ENCODE measurements at places on chromosomes 5 and 9.

- no peak for DNase-seq
Observed at GRCh38 chr5:108078345-108078744, 303.6 kb downstream of the FBXL17 start.

- DNase-seq = no peak
Observed at GRCh38 chr5:172902497-172903472, 56.4 kb upstream of the RPL26L1 start.

DNA sequence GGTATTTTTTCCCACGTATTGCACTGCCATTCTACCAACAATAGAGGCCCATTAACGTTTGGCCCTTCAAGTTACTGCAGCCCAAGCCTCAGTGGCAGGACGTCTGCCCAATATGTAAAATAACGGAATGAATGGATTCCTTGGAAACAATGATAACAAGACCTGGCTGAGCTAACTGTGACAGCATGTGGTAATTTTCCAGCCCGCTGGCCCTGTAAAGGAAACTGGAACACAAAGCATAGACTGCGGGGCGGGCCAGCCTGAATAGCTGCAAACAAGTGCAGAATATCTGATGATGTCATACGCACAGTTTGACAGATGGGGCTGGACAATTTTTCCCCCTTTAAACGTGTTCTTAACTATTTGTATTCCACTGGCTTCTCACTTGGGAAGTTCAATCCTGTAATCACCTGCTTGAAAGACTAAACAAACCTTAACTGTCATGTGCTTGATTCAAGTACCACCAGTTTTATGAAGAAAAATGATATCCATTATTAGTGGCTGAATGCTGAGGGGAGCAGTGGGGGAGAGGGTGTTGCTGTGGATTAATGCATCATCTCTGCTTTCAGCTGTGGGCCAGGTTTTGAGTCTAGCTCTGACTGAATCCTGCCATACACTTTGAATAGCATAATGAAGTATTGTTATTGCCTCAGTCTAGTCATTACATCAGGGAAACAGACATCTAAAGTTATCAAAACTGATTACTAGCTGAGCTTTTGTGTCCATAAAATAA, 323.9 kb downstream of the TMEM161B start:
- DNase-seq = no peak

- DNase-seq = no peak
Observed at GRCh38 chr9:76725885-76726284, 38.4 kb upstream of the PCA3 start.

DNA sequence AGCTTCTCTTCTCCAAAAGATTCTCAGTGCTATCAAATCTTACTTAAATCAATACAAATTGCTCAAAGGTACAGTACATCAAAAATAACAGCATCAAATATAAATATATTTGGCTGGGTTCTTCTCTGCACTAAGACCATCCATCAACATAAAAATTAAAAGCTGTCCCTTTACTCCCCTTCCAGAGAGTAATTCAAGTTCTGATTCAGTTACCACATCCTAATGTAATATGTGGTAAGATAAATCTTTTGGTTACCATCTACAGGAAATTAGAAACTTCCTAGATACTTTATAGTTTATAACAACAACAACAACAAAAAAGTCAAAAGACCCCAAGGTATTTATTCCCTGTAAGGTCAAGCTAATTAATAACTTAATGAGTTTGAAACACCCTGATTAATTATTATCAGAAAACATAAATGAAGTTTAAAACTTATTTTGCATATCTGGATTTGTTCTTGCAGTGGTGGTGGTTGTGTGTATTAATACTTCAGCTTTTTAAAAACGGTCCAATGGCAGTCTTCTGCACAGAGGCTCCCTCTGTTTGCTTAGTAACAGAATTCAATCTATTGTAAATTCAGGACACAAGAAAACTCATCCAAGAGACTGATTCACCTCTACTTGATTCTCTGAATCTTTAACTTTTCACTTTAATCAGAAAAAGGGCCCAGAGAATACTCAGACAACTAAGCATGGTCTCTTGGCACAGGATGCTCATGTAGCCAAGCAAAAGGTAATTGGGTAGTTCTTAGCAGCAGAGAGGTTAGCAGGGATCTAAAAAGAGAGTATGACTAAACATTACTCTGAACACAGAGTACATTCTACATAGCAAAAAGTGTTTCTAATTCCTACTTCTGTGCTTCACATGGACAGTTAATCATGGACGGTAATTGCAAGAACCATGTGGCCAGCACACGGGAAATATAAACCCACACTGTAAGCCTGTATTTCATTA, 20.1 kb downstream of the DIAPH1 start:
- DNase-seq = no peak

DNA sequence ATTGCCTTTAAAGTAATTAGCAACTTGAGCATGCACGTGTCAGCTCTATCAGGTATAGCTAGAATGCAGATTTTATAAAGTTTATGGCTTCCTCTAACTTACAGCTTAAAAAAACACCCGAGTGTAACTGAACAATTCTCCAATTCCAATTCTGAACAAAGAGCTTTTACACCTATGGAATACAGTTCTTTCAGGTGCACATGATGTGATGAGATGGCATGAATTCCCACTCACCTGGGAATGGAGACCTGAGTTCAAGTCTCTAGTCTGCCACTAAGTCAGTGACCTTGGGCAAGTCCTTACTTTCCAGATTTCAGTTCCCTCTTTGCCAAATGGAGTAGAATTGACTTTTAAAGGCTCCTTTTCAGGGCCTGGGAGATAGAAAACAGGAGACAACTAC, 1.8 kb downstream of the ZFAND5 start:
- no peak for DNase-seq

DNA sequence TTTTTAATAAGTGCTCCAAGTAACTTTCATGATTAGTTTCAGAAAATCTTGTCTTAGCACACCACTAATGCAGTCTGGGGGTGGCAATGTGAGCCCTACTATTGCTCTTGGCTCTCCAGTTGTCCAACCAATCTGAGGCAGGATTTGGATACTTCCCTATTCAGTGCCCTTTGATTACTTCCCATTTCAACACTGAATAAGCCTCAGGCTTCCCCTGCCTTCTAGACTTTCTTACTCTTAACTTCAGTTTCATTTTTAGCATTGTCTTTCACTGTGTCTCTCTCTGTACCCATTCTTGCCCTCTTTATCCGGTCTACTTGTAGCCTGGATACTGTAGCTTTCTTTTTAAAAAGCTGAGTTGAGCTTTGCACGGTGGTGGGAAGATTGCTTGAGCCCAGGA, 186.1 kb downstream of the C9orf152 start:
- no peak for DNase-seq

DNA sequence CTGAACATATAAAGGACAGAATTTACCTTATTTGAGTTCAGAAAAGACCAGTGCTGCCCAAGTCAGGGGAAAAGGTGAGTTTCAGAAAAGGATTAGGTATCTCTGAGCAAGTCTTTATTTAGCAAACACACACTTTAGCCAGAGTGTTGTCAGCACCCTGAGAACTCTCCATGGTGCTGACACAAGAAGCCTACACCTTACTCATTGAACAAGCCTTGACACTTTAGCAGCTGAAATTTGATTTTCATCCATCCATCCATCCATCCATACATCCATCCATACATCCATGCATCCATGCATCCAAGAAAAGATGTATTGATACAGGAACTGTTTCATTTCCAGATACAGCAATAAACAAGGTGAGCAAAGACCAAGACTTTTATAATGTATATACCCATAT, 311.2 kb downstream of the TRIM32 start:
- no peak for DNase-seq

DNA sequence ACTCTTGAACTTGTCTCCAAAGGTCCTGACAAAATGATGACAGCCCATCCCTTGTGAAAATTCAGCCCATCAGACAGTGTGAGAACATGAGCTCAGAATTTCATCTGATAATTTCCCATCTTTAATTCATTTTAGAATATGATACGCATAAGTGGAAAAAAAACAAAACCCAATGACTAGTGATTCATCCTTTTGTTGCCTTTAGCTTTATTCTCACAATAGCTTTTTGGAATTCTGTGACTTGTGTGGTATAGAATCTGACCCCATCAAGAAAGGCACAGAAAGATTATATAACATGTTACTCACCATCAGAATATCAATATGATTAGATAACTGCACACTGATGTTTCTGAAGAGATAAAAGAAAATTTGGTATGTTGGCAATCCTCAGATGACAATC, 16.1 kb upstream of the TMED7 start:
- DNase-seq = no peak

DNA sequence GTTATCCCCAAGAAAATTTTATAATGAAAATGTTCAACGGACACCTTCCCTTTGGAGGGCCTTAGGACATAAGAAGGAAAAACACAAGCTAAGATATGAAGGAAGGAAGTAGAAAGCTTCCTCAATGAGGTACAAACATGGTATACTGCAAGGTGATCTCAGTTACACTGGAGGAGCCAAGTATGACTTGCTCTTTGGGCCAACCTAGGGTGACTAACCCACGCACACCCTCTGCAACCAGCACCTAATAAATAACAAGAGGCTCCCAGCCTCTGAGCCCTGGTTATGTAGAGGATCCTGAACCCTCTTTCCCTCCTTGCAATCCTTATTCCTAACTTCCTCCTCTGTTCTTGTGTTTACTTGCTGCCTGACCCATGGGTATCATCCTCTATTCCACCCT, 38.3 kb upstream of the KCNV2 start:
- DNase-seq = no peak

- DNase-seq = no peak
Observed at GRCh38 chr5:158716668-158717067, 383.0 kb downstream of the EBF1 start.

GRCh38 chr5:125011014-125011413, 264.6 kb upstream of the ZNF608 start:
- DNase-seq = no peak

- no peak for DNase-seq
Observed at GRCh38 chr5:64629841-64630240, 60.5 kb upstream of the SHISAL2B start.

DNA sequence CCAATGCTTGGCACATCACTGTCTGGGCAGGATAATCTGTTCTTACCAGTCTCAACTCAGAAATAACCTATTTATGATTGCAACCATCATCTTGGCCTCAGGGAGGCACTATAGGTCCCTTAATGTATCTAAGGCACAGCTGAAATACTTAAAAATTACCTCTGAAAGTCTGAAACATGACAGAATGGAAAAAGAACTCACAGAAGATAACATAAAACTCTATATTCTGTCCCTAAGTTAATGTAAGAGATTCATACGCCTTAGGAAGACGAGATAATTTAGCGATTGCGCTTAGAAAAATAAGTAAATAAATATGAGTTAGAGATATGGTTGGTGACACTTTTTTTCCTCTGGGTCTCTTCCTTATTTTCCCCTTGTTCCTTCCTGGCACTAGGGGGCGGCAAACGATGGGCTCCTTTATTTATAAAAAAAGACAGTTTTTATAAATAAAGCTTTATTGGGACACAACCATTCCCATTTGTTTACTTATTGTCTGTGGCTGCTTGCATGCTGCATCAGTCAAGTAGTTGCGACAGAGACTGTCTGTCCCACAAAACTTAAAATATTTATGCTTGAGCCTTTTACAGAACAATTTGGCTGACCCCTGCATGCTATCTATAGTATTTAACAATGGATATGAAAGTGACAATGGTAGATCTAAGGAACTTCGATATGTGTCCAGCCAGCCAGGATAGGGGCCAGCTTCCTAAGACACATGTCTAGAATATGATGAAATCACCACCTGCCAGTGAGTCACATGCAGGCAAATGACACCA, 79.6 kb downstream of the PDE4D start:
- DNase-seq = no peak

DNA sequence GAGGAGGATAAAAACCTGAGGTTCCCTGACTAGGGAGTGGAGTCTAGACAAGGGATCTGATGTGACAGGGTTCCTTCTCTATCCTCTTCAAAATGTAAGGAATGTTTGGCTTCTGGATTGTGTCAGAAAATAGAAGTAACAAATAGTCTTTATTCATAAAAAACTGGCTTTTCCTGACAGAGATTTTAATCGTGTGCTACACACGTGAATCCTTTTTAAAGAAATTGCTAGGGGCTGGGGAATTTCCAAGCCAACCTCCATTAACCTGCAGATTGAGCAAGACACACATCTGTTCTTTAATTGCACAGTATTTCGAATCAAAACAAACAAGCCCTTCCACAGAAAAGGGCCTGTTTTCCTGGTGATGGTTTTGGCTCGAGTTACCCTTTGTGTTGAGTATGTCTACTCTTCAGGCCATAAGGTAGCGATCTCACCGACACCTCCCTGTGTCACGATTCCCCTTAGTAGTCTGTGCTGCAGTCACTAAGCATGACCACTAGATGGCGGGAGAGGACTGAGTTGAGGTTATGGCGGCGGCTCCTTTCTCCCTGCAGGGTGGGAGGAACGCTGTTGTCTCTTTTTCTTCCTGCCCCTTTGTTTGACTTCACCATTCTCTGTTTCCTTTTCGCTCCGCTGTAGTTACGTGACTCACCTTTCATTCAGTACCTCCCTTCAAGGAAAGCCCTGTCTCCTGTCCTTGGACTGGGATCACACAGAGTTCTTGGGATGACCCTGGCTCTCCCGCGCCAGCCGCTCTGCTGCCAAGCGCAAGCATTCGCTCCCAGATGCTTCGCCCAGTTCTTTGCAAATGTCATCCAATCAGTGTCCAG, 137.1 kb upstream of the SLC24A2 start:
- peak; percentile 62 for DNase-seq

DNA sequence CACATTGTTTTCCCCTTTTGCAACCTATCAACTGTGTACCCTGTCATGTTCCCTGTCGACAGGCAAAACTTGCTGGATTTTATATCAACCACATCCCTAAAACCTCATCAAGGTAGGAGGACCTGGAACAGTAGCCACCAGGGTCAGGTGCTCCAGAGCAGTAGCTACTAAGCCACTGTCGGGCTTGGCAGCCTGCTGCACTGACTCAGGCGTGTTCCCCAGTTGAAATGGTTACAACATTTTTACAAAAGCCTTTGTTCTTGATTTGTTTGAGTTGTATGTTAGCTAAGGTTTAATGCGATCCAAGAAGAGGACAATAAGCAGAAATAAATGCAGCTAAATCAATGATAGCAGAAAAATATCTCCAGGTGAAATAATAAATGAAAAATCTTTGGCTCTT, 407.4 kb upstream of the TLE4 start:
- DNase-seq = no peak

DNA sequence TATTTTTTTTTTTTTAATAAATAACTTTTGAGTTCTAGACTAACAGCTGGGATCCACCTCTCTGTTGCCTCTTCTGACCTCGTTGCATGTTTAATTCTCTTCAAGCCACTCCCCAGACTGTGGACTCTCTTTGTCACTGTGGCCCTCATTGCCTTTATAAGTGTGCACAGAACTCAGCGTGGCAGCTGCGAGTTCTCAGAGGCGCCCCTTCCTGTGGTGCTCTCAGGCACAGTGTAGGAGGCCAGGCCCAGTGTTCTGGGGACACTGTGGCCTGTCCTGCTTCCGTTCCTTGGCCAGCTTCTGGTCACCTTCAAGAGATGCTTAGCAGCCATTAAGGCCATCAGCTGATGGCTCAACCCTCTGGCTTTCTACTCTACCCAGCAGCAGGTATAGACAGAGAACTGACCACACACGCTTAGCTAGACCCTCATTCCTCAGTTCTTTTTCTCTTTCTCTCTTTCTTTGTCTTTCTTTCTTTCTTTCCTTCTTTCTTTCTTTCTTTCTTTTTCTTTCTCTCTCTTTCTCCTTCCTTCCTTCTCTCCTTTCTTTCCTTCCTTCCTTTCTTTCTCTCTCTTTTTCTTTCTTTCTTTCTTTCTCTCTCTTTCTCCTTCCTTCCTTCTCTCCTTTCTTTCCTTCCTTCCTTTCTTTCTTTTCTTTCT, 27.7 kb downstream of the STC2 start:
- no peak for DNase-seq

- DNase-seq = no peak
Observed at GRCh38 chr9:4306066-4306776, 6.4 kb upstream of the GLIS3 start.

- DNase-seq = no peak
Observed at GRCh38 chr5:35066260-35066795, 18.6 kb upstream of the AGXT2 start.

- DNase-seq = no peak
Observed at GRCh38 chr5:135294793-135295192, 104.2 kb downstream of the MACROH2A1 start.
